ENCODE measurements at places on chromosomes 5 and 9. TPM values are rescaled to one million over a fixed set of nuclear protein-coding genes. Genes with fewer than 3 reads are reported as not detected.

EIF4E1B gene
- total RNA-seq = not detected

LRRC26 gene
- 0.21 TPM for total RNA-seq

EIF4EBP3 gene
- 16.1 TPM for total RNA-seq

DNA sequence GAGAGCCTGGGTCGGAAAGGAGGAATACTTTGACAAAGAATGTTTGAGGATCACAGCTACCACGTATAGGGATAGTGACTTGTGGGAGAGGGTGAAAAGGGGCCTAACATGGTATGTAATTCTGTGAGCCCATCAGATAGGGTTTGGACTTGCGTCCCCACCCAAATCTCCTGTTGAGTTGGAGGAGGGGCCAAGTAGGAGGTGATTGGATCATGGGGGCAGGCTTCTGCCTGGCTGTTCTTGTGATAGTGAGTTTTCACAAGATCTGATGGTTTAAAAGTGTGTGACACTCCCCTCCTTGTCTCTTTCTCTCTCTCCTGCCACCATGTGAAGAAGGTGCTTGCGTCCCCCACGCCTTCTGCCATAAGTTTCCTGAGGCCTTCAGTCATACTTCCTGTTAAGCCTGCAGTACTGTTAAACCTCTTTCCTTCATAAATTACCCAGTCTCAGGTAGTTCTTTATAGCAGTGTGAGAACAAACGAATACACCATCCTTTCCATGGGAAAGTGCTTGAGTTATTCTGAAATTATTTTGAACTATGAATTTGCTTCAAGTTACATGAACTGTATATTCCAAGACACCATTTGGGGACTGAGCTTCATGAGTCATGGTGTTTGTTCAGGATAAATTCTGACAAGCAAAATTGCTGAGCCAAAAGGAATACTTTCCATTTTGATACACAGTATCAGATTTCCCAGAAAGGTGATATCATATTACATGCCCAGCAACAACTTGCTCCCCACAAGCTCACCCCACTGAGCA lies 68.8 kb upstream of the SSBP2 start:
- H3K4me3 ChIP-seq = no peak overlapping the region
- H3K4me1 ChIP-seq = peaks cover 42% of the 10 kb centered on the region
- H3K36me3 ChIP-seq = no peaks in the 10 kb centered on the region
- H3K27me3 ChIP-seq = peaks cover 2% of the 10 kb centered on the region
- no peak for DNase-seq

GRCh38 chr5:90739567-90739966 lies 181.0 kb downstream of the ADGRV1 start:
- DNase-seq = no peak
- H3K36me3 ChIP-seq = no peaks in the 10 kb centered on the region
- H3K27ac ChIP-seq = no peak overlapping the region
- H3K4me1 ChIP-seq = no peaks in the 10 kb centered on the region
- no peaks in the 10 kb centered on the region for H3K27me3 ChIP-seq

DNA sequence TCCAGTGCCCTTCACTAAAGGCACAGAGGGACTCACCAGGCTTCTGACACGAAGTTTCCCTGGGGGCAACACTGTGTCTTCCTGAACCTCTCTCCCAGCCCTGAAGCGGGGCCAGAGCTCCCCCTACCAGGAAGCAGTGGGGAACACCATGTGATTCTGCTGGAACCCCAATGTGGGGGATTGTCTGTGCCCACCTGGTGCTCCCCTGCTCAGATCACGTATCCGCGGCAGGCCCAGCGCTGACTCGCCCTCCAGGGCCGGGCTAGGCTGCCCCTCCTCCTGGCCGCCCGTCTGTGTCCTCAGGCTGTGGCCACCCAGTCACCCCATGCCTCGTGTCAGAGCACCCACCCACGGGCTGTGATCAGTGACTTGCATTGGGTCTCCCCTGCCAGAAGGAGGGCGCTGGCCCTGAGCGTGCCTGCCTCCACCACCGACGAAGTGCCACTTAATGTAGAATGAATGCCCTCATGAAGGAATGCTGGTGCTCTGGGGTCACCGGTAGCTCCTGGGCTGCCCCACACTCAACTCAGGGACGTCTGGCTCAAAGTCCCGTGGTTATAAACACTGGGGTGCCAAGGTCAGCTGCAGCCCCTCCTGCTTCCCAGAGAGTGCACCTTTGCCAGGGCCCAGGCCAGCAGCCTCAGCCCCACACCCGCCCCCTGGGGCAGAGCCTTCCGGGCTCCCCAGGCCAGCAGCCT lies 22.1 kb downstream of the SARDH start:
- no peaks in the 10 kb centered on the region for H3K36me3 ChIP-seq
- no peak for DNase-seq
- no peaks in the 10 kb centered on the region for H3K27me3 ChIP-seq

DNA sequence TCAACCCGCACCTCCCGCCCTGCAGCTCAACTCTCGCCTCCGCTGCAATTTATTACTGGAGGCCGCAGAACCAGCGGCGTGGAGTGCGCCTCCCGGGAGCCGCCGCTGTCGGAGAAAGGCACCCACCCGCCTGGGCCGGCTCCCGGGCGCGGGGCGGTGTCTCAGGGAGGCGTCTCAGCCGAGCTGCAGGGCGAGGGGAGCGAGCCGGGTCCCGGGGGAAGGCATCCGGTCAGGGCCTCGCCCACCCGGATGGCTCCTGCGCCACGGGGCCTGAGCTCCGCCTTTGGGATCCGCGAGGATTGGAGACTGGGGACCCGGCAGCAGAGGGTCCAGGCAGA lies 32.9 kb downstream of the TSPAN17 start:
- H3K27me3 ChIP-seq = peaks cover 42% of the 10 kb centered on the region
- H3K4me1 ChIP-seq = no peaks in the 10 kb centered on the region
- H3K4me3 ChIP-seq = no peak overlapping the region
- no peak for DNase-seq
- H3K36me3 ChIP-seq = peaks cover 2% of the 10 kb centered on the region
- no peak overlapping the region for H3K27ac ChIP-seq

DNA sequence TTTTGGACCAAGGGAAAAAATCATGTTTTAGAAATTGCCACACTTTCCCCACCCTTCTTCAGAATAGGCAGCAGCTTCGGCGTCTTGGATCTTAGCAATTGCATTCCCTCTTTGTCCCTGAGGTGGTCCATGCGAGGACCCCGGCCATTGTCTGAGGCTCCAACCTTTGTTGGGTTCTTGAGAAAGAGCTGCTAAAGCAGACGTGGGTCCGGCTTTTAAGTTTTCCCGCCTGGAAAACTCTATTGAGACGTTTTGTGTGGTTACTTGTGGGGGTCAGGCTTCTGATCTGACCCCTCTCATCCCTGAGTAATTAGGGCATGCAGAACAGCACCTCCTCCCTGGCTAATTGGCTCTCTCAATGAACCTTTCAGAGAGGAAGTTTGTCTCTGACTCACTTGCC lies 509.6 kb upstream of the TNC start:
- no peak overlapping the region for H3K27ac ChIP-seq
- H3K27me3 ChIP-seq = no peaks in the 10 kb centered on the region
- no peak overlapping the region for H3K4me3 ChIP-seq
- no peak for DNase-seq

GRCh38 chr9:81072758-81073157 lies 616.6 kb downstream of the TLE1 start:
- H3K4me3 ChIP-seq = no peak overlapping the region
- no peaks in the 10 kb centered on the region for H3K4me1 ChIP-seq
- H3K36me3 ChIP-seq = no peaks in the 10 kb centered on the region
- no peaks in the 10 kb centered on the region for H3K27me3 ChIP-seq

DNA sequence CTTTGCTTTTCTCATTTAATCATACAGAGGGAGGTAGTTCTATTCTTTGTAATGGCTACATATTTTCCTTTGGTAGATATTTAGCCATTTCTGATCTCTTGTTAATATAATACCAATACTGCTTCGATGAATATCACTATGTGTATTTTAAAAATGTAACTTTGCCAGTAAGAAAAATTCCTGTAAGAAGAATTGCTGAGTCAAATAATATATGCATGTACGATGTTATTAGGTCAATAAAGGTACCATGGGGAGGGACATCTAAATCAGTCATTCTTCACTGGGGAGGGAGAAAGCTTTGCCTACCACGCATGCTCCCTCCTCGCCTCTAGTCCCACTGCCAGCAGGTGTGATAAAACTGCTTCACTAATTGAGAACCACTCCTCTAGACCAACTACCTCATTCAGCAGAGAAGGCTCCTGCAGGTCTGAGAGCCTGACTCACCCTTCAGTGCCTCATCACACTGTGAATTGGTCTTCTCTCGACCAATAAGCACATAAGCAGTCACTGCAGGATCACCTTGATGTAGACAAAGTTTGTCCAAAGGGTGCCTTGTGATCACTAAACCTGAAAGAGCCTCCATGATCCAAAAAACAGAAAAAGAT lies 56.1 kb upstream of the TBCA start:
- no peak for DNase-seq
- H3K27me3 ChIP-seq = peaks cover 7% of the 10 kb centered on the region
- H3K4me1 ChIP-seq = no peaks in the 10 kb centered on the region
- H3K27ac ChIP-seq = no peak overlapping the region
- no peaks in the 10 kb centered on the region for H3K36me3 ChIP-seq
- H3K4me3 ChIP-seq = no peak overlapping the region
